ENCODE measurements at places on chromosomes 12 and 14.

- no peak for DNase-seq
These were observed 95.4 kb downstream of the PTPRO start for GRCh38 chr12:15417691-15418090.

DNA sequence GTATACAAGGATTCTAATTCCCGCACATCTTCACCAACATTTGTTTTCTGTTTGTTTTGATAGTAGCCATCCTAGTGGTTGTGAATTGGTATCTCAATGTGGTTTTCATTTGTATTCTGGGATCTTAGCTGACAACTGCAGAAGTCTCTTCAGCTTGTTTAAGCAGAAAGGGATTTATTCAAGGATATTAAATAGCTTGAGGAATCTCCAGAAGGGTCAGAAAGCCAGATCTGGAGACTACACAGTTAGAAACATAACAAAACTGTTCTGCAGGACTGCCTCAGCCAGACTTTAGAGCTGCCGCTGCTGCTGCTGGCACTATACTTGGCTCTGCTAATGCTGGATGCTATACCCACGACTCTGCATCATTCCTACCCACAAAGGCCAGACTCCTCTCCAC is 13.4 kb upstream of the CDKL1 start:
- no peak for DNase-seq

- no peak for DNase-seq
These were observed 309.2 kb downstream of the FOXG1 start for GRCh38 chr14:29075761-29076160.

GRCh38 chr14:99190696-99191394 is 81.2 kb downstream of the BCL11B start:
- no peak for DNase-seq

DNA sequence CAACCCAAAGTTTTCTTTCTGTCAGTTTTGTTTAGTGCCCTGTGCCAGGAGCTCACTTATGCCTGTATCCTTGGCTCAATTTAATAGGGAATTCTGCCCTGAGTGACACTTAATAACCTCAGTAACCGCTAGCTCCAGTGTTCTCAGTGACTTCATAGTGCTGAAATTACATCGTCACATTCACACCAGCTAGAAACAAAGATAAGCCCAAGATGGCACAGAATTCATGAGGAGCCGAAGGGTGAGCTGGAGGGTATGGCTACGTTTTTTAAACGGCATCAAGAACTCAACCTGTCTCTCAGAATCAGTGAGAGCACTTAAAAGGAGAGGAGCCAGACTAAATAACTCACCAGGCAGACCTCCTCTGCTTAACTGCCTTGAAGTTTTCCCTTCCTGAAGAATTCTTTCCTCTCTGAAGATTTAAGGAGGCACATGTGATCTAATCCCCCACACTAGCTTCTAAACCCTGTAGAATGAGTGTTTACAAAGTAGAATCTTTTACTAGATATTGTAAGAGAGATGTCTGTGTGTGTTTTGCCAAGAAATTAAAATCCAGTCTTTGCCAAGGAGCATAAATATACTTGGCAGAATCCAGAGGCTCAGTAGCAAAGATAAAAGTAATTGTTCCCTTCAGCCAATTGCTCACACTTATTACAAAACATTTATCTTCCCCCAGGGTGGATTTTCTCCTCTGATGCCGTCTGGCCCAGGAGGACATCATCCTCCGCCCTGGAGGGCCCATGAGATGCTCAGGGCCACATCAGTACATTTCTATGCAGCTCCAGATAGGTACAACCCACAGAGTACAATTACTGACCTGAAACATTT is 37.3 kb downstream of the PTGER2 start:
- peak; percentile 53 for DNase-seq

- DNase-seq, result no peak
These were observed 31.4 kb upstream of the C12orf76 start for GRCh38 chr12:110079477-110080400.

DNA sequence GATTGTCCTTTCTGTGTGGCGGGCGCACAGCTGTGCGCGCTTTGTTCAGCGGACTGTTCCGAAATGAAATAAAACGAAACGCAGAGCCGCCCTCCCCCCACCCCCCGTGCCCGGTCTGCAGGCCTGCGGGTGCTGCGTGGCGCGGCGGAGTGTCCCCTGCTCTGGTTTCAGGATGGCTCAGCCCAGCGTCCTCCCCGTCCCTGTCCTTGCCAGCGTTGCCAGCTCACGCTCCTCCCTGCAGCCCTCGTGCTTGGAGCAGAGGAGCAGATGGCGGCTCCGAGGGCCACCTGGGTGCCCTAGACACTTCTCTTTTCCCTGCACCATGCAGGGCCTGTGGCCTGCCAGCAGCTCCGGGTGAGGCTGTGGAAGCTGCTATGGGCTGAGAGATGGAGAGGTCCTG is 17.5 kb upstream of the BEGAIN start:
- DNase-seq, result no peak

DNA sequence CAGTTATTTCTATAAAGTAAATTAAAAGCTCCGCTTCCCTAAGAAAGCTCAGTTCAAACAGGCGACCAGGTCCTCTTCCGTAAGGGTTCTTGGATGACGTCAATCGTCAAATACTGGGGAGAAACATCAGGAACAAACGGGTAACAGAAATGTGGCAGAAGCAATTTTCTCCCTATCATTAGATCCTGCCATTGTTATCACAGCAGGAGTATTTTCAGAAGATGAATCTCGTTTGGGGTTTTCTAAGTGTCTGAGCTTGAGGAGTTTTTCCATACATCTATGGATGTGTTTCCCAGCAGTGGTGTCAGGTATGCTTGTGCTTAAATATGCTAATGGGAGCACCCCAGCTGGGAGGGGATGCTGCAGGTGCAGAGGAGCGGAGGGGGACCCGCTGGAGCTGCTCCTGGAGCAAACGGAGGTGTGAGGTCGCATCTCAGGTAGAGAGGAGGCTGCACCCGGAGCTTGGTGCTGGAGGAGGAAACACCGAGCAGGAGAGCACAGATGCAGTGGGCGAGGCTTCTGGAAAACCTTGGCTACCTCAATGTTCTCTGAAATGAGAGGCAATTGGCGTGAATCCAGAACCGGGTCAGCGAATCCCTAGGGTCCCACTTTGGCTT is 795.5 kb downstream of the AACS start:
- DNase-seq, result no peak

- DNase-seq, result no peak
These were observed 270.4 kb upstream of the FAR2 start for GRCh38 chr12:28878629-28879028.

- no peak for DNase-seq
These were observed 56.1 kb upstream of the NCOR2 start for GRCh38 chr12:124623344-124624035.

DNA sequence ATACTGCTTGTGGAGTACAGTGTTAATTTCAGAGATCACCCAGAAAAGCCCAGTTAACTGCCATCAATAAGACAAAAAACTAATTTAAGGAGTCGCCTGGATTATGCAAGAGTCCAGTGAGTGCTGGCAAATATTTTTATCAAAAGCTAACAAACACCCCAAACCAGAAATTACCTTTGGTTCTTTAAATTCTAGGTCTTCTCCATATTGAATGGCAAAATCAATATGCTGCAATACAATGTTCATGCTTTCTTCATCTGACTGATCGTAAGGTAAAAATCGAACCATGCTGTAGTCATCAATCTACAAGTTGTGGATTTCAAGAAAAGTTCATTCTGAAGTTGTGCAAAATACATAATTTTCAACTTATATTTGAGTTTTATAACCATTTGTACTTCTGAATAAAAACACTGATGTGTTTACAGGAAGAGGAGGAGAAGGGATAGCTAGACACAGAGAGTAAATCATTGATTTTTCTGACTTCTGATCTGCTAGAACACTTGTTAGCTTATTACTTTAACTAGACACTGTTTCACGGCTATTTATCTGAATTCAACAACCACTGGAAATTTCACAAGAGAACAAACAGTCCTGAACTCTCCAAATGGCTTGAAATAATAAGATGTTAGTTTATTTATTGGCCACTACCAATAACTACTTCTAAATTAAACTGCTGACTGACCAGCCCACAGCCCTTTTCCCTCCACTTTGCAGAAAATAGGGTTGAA is 3.6 kb upstream of the ARPC3 start:
- no peak for DNase-seq

DNA sequence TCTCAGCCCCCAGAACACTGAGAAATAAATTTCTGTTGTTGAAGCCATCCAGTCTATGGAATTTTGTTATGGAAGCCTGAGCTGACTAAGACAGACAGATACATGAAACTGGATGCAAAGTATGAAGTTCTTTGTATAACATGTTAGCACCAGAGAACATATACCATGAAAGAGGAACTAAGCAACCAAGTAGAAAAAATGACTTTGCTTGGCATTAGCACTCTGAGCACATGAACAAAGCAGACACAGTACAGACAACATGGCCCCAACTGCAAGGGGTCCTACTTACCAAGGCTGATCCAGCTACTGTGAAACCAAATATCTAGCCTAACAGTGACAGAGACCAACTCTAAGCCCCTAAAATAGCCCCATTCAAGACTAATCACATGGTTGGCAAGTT is 13.8 kb downstream of the EXOC5 start:
- DNase-seq, result no peak

DNA sequence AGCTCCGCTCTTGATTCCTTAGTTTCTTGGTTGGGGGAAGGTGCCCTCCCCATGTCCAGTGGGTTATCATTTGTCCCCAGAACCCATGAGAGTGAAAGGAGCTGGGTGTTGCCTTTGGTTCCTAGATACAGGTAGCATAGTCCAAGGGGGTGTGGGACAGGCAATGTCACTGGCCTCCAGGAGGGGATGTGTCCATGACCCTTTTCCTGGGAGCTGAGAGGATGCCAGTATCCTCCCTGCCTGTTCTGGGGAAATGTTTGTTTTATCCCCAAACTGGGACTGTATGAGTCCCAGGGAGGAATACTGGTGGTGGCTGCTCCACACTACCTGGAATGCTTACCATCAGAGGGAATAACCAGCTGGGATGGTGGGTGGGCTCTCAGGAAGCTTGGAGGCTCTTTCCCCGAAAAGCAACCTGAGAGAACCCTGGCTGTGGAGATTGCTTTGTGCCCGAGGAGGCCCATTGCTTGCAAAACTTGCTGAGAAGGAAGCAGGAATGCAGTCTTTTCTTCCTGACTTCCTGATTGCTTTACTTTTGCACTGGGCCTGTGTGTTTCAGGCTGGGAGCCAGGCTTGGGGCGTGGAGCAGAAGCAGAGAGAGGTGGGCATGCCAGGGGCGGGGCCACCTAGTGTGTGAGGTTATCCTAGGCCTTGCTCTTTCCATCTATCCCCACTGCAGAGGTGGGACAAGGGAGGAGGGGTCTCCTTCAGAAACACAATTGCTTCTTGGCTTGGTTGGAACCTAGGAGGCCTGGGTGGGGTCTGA is 715 bp upstream of the SLC10A1 start:
- DNase-seq, result no peak

- DNase-seq, result no peak
These were observed 23.4 kb upstream of the GLIPR1 start for GRCh38 chr12:75457191-75457590.

DNA sequence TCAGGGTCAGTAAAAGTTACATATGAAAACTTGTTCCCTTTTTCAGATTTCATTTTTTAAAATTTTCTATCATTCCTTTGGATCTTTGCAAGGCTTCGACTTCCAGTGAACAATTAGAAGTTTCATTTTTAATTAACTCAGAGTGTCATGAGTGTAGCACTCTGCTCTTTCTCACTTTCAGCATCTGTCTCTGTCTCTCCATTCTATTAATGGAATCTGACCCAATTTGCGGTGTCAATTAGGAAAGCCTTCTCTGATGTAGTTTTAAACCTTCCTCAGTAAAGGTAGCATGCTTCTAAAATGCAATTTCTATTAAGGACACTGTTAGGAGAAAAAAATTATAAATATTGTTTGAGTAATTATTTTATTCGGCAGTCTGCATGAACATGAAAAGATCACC is 68.3 kb downstream of the SLC38A1 start:
- no peak for DNase-seq

DNA sequence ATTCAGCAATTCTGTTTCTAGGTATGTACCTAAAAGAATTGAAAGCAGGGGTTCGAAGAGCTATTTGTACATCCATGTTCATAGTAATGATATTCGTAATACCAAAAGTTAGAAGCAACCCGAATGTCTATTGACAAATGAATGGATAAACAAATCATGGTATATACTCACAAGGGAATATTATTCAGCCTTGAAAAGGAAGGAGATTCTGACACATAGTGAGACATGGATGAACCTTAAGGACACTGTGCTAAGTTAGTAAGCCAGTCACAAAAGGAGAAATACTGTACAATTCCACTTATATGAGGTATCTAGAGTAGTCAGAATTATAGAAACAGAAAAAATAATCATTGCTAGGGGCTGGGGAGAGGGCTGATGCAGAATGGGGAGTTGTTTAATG is 4.4 kb upstream of the FBXL14 start:
- no peak for DNase-seq

Data from right renal pelvis (tissue), 4 donors.